ENCODE measurements at places on chromosomes 12 and 14. TPM values are rescaled to one million over a fixed set of nuclear protein-coding genes. Genes with fewer than 3 reads are reported as not detected.
A peak's percentile ranks its signal among the peaks of the same experiment; 100 is the strongest.

DNA sequence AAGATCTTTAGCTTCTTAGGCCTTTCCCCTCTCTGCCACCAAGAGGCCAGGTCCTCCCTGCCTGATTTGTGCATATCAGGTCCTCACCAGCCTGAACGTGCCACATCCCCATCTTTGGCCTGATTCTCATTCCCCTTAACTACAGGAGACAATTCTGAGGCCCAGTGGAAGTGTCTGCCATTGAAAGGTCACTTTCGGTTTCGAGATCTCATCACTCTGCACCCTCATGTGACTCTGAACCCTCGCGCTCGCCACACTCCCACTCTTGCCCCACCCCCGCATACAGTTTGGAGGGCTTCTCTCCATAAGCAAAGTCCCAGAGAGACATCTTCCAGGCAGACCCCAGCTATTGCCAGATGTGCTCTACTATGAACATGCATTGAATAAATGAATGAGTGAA is 189.0 kb downstream of the NTF3 start:
- DNase-seq: no peak

DNA sequence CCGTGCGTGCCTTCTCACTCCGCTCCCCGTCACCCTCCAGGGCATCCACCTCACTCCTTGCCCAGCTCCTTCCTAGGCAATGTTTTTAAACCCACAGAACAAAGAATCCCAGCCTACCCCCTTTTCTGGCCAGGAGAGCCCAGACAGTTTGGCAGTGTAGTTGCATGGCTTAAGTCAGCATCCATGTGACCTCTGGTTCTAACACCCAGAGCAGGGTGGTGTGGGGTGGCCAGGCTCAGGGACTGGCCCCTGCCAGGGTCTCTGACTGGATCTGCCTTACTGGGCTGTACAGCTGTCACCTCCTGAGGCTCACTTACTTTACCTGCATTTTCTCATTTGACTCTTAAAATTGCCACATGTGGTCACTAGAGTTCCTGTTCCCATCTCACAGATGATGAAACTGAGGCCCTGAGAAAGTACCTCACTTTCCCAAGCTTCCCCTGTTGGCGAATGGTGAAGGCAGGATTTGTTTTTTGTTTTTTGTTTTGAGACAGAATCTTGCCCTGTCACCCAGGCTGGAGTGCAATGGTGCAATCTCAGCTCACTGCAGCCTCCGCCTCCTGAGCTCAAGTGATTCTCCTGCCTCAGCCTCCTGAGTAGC is 18.3 kb downstream of the SDS start:
- no peak for DNase-seq

Gene CMA1
- polyA plus RNA-seq: not detected

Gene TSFM
- 36.3 TPM for polyA plus RNA-seq

DNA sequence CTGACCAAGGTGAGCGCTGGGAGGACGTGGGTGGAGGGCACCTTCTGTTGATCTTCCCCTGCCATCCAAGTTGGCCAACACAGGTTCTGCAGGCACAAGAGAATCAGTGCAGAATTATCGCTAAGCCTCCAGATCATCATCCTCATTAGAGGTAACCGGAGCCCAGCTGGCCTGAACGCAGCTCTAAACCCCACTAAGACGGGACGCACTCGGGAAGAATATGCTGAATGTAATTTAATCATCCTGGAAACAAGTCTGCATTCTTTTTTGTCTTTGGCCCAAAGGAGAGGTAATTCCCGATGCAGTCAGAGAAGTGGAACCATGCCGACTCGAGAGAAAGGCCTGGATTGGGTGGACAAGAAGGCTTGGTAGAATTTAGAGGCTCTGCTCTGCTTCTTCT is 111.0 kb upstream of the GSC start:
- DNase-seq: no peak

- DNase-seq: no peak
Measured at GRCh38 chr12:59657711-59658110, 61.9 kb downstream of the SLC16A7 start.

DNA sequence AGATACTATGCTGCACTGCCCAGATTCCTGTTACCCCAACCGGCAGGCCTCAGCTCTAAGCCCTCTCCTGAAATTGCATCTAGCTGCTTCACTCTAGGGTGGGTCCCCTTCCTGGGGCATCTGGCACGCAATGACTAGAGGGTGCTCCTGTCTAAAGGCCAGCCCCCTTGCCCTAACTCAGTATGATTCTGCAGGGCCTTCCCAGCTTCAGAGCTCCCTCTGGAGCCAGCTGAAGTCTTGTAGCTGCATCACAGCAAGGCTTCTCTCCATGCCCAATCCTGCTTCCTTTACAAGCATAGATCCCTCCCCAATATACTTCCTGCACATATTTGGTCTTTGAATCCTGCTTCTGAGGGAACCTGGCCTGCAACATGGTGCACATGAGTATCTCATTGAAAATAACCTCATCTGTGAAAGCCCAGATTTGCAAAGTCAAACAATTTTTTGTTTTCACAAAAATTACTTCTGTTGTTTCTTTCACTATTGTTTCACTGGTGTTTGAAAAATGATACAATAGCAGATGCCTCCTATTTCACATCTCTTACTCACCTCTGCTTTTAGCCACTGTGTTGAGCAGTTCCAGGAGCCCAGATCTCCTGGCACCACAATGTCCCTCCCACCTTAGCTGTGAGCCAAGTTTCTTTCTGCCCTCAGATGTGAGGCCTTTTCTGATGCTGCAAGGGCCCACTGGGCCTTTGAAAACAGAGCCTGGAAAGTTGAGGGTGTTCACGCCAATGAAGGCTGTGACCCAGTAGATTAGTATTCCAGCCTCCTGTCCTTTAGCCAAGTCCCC is 169.5 kb upstream of the EGLN3 start:
- no peak for DNase-seq

DNA sequence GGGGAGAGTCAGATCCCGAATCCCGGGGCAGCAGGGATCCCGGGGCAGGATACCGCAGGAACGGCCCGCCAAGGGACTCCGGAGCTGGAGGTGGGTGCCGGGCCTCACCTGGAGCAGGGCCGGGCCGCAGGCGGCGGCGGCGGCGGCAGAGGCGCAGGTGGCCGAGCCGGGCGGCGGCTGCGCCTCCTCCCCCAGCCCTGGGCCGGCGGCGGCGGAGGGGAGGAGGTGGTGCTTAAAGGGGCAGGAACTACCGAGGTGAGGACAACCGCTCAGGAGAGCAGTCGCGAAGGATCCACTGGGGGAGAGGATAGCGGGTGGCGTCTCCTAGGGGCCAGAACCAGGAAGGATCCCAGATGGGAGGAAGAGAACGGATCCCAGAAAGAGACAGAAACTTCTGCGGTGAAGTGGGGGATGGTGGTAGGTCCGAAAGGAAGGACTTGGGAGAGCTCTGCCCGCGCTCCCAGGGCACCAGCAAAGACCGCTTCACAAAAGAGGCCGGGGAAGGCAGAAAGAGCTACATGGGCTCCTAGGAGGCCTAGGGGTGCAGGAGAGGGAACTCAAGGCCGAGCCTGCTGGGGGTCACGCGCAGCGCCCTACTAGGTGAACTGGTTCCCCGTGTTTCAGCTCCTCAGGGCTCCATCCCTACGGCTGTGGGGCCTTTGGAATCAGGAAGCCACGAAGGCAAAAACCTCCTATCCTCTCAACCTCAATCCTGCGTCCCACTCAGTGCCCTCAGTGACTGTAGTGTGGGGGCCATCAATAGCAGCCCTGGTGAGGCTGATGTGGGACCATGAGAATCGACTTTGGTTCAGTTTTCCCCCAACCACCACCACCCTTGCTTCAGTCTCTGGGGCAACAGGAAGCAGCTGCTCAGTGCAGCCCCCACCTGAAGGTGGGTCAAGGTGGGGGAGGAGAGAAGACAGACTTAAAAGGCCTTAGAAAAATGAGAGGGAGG is 5.0 kb upstream of the BAZ2A start:
- no peak for DNase-seq

Gene TTLL5
- 28.7 TPM for polyA plus RNA-seq

DNA sequence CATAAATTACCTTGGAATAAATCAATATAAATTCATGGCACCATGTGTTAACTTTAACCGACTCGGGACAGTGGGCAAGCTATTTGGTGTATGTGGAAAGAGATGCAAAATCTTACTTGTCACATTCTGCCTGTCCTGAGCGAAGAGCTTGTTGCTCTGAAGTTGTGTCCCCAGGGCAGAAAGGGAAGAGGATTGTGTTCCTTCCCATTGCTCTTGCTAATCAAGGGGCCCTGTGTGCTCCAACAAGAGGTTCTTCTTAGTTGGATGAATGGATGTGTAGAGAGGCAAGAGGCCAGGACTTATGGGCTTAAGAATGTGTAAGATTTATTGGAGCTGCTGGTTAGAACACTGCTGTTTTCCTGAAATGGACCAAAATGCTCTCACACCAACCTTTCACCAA is 36.5 kb upstream of the FRS2 start:
- DNase-seq: no peak

Gene ADAMTS20
- polyA plus RNA-seq: 0.76 TPM

Gene LRTM2
- 0.33 TPM for polyA plus RNA-seq

DNA sequence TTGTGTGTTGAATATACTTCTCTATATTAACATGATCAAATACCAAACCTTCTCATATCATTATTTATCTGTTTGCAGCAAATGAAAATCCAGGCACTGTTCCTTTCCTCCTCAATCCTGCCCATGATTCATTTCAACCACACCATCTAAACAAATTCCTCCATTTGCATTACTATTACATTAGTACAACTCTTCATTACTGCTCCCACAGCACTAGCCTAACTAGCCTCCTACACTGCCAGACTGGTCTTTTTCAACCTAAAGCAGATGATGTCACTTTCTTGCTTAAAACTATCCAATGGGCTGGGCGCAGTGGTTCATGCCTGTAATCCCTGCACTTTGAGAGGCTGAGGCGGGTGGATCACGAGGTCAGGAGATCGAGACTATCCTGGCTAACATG is 117.3 kb upstream of the MYF6 start:
- DNase-seq: no peak

GRCh38 chr14:35046048-35046750 is at the start of gene FAM177A1:
Gene FAM177A1 (plus strand): TSS chr14:35046272. CDS start chr14:35046464, 192 bp downstream.
- DNase-seq: peak; percentile 87

DNA sequence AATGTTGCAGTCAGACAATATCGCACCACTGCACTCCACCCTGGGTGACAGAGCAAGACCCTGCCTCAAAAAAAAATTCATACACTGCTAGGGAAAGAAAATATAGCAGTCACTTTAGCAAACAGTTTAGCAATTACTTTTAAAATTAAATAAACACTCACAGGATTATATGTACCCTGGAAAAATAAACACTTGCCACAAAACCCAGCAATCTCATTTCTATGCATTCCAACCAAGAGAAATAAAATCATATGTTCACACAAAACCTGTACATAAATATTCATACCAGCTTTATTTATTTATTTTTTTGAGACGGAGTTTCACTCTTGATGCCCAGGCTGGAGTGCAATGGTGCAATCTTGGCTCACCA is 20.2 kb downstream of the ATXN2 start:
- no peak for DNase-seq

Gene TRPV4
- polyA plus RNA-seq: 11.2 TPM

Gene ACRBP
- 3.5 TPM for polyA plus RNA-seq

- no peak for DNase-seq
Measured at GRCh38 chr12:1838994-1839365, 18.6 kb downstream of the LRTM2 start.

GRCh38 chr12:104177663-104178501 is 37.7 kb upstream of the TXNRD1 start:
- no peak for DNase-seq

DNA sequence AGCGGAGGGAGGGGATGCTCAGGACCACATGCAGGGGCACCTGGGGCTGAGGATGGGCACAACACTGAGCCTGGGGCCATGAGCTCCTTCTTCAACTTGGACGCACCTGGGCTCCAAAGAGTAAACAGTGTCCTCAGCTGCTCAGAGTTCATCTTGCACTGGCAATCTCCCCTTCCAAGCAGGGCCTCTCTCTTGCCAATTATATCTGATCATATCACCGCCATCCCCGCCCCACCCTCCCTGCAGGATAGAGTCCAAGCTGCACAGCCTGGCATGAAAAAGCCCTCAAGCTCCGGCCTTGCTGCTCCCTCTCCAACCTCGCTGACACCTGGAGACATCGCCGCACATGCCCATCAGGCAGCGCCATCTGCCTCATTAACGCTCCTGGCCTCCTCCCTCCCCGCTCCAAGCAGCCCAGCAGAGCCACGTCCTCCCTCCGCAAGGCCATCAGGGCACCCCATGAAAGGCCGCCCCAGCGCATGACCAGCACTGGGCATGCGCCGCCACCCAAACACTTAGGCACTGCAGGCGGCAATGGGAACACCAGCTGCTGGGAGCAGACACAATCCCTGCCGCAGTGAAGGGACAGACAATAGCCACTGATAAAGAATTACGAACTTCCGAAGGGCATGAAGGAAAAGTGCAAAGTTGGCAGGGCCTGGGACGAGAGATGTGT is 88.8 kb downstream of the CHGA start:
- no peak for DNase-seq

GRCh38 chr14:49905989-49906388 is 13.1 kb downstream of the ARF6 start:
- DNase-seq: no peak

Gene PTPRB
- 19.2 TPM for polyA plus RNA-seq

DNA sequence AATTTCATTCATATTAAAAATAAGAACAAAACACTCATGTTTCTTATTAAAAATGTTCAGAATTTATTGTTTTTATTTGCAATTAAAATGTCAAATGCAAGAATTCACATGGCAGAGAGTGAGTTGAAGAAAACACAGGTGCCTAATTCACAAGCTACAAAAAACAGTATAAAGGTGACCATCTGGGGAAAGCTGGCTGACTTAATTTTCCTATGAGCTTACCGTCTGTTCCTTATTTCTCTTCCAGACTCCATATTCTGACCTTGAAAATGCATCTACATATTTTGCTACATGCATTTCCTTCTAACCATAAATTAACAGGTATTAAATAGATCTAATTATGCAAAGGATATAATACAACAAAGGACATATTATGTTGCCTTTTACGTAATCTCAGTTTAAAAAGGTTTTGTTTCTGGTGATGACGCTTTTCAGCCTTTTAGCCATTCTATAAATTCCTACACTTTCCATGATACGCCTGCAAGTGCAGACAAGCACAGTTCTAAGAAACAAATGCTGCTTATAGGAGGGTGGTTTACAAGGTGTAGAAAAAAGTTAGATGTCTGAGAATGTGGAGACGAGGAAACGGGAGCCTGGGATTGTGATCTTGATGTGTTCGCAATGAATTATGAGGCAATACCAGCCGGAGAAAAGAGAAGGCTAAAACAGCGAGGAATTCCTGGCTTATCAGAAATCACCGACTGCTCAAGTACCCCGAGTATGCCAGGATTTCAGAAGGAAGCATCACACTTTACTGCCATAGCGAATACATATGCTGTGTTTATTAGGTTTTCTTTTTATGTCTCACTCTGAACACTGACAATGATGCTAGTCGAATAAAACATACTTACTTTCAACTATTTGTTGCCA is 24.6 kb downstream of the LIN7A start:
- no peak for DNase-seq

DNA sequence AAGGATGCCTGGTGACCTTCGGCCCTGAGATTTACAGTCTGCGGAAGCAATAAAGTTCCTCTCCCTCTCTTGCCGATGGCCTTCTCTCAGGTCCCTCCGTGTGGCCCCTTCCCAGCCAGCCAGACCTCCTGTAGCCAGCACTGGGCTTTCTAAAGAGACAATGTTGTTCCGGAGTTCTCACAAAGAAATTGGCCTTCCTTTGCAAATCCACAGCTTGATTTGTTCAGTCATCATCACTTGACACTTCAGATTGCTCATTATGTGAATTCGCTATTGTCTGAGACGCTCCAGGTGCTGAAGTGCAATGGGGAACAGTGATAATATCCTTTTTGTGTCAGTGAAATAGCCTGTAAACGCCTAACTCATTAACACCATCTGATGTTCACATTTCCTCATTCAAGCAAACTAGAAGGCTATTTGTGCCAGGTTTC is 43.7 kb upstream of the GPHB5 start:
- DNase-seq: no peak

Measured in right renal cortex interstitium (tissue), 3 donors.